ENCODE measurements at places on chromosomes 4 and X. TPM values are rescaled to one million over a fixed set of nuclear protein-coding genes. Genes with fewer than 3 reads are reported as not detected.
A peak's percentile ranks its signal among the peaks of the same experiment; 100 is the strongest.

The SLC16A2 gene
- total RNA-seq = not detected

DNA sequence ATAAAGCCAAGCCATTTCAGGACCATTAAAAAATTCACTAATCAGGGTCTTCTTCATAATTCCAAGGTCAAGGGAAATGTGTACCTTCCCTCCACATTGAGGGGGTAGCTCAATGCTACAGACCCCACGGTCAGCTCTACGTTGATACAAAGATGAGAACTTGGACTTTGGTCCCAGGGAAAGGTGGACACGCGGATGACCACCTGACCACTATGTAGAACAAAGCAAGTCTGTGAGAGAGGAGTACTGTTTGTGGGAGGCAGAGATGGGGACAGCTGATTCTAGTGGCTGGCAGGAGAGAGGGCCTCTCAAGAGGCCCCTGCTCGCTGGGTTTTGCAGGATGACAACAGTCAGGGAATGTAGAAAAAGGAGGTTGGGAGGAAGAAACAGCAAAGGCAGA lies 58.0 kb downstream of the SLC2A9 start:
- DNase-seq = no peak

The UVSSA gene
- total RNA-seq = 12.4 TPM

- DNase-seq = no peak
These were observed 231.7 kb upstream of the TAPT1 start for GRCh38 chr4:16457944-16458343.

The POU3F4 gene
- total RNA-seq = not detected

DNA sequence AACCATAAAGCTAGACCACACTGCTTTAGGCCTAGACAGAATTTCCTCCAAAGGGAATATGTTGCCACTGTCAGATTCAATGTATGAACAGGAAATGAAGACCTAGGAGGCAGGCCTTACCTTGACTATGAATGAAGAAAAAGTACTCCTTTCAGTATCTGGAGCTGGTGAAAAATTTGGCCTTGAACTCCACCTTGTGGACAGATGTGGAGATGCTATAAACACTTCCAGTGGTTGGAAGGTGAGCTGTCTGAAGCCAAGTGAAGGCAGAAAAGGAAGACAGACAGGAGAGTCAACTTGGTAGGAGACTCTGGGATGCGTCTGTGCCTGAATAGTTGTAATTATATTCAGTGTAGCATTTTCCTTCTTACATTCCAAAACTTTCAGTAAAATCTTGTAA lies 17.2 kb downstream of the SPIN3 start:
- peak; percentile 84 for DNase-seq

The TBC1D9 gene
- total RNA-seq = not detected

The CXCR3 gene
- not detected for total RNA-seq

- DNase-seq = no peak
These were observed 149.6 kb upstream of the CTSO start for GRCh38 chr4:156103311-156103710.

DNA sequence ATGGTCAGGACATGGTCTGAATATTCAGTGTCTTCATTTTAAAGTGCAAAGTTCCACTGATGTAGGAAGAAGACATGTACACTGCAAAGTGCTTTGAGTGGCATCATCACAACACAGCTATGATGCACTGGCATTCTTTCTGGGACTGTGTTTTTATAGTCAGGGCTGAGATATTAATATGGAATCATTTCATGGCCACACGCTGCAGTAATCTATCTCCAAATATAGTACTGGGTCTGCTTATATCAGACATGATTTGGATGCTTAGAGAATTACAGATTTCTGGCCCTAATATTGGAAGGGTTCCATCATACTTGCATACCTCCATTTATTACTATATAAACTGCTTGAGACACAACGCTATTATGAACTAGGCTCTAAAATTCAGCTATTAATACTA lies 1170.9 kb downstream of the NLGN4X start:
- no peak for DNase-seq

GRCh38 chrX:116409219-116409618 lies 27.2 kb upstream of the SLC6A14 start:
- DNase-seq = no peak

DNA sequence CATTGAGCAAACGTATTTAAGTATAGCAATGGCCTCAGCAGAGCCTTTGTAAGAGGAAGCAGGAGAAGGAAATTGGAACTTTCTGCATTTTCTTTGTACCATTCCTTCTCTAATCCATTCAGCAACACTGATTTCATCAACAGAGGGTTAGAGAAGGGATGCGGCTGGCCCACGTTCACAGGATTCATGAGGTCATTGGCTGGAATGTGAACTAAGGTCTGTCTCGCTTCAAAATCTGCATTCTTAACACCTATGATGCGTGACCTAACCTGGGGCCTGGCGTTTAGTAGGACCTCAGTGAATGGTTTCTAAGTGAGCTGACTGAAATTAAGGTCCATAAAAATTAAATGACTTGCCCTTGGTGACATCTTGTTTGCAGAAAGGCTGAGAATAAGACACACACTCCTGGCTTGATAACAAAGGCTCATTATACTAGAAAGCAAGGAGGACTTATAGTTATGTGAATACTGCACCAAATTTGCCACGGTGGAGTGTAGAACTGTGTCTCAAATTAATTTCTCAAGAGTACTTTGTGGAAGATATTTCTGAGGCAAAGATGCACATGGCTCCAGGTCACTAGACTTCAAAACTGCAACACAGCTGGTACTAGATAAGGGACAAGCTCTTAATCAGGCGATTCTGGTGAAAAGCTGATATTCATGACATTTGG lies 25.4 kb downstream of the FGFBP1 start:
- DNase-seq = no peak

- DNase-seq = no peak
These were observed 86.0 kb upstream of the WWC2 start for GRCh38 chr4:183012879-183013729.

The PABPC1L2B gene
- not detected for total RNA-seq

The HTN1 gene
- not detected for total RNA-seq

The GLRB gene
- total RNA-seq = not detected

GRCh38 chrX:42094218-42094617 lies 170.9 kb upstream of the CASK start:
- no peak for DNase-seq

- no peak for DNase-seq
These were observed 124.6 kb downstream of the RRAGB start for GRCh38 chrX:55841962-55842752.

GRCh38 chr4:123073650-123074049 lies 151.3 kb upstream of the NUDT6 start:
- DNase-seq = no peak
